ENCODE measurements at places on chromosomes 16 and 17.

DNA sequence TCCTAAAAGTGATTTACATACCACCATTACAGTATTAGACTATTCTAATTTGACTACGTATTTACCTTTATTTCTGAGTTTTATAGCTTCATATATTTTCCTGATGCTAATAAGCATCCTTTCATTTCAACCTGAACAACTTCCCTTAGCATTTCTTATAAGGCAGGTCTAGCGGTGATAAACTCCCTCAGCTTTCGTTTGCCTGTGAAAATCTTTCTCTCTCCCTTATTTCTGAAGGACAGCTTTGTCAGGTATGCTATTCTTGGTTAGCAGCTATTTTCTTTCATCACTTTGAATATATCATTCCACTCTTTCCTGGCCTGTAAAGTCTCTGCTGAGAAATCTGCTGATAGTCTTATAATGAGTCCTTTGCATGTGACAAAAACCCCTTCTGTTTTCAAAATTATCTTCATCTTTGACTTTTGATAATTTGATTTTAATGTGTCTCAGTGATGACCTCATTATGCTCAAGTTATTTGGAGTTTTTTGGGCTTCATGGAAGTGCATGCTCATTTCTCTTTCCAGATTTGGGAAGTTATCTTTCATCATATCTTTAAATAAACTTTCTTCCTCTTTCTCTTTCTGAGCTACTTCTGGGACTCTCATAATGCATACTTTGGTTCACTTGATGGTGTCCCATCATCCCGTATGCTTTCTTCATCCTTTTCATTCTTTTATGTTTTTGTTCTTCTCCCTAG lies 285.4 kb upstream of the PMFBP1 start:
- DNase-seq: no peak

DNA sequence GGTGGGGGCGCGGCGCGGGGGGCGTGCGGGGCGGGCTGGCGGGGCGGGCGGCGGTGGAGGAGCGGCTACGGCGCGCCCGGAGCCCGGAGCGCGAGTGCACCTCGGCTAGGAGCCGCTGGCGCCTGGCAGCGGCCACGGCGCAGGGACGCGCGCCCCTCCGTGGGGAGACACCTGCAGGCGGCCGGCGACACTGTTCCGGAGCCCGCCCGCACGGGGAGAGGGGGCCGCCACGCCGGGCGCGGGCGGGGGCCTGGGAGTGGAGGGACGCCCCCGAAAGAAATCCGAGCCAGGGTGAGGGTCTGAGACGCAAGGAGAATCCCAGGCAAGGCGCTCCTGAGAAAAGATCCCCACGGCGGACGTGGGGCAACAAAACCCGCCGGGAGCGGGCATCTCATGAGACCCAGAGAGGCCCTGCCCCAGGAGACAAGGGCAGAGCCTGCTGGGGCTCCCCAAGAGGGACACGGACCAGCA lies at the start of gene GSG1L:
Gene GSG1L, minus strand, starts transcription at position 124 of the 471 bp plus-strand sequence. CDS start 290 bp downstream, outside the sequence.
- no peak for DNase-seq

DNA sequence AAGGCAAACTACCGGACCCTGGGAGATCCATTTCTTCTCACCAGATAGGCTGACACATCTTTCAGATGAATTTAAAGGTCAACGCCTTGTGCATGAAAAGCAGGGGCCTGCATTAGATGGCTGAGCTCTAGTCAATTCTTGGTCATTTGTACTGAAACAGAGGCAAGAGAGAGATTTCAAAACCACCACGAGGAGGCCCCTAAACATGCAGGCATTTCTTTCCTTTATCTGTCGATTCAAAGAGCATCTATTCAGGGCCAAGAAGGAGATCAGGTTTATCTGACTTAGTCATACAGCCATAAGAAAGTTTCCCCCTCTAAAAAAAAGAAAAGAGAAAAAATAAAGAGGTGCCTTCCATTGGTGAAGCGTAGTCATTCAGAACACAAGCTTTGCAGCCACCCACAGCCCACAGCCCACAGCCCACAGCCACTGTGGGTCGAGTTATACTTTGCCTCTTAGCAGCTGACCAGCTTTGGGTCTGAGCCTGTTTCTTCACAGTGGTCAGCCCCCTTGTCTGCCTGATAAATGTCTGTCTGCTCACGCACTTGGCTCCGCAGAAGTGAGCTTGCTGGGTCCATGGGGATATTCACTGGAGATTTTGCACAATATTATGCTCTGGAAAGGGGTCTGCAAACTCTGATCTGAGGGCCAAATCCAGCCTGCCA lies 207.5 kb downstream of the CDH13 start:
- no peak for DNase-seq

DNA sequence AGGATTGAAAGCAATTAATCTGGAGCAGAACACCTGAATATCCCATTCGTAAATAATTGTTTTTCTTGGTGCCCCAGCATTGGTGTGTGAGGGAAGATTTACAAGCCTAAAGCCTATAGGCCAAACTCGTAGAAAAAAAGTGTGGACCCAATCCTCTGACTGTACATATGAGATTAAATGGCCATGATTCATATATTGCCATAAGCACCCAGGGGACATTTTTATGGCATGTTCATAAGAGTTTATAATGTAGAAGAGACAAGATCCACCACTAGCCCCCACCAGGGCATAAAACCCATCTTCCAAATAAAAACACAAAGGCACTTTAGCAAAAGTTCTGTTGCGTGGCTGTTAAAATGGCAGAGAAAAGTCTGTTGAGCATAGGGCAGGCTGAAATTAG lies 15.5 kb upstream of the SALL1 start:
- no peak for DNase-seq

GRCh38 chr17:348692-349425 lies 3.7 kb downstream of the RPH3AL start:
- no peak for DNase-seq

Data from fibroblast of the conjunctiva (primary cell).